Retinal pigment epithelial cell (primary cell): ENCODE measurements at places on chromosomes 5 and 9.

DNA sequence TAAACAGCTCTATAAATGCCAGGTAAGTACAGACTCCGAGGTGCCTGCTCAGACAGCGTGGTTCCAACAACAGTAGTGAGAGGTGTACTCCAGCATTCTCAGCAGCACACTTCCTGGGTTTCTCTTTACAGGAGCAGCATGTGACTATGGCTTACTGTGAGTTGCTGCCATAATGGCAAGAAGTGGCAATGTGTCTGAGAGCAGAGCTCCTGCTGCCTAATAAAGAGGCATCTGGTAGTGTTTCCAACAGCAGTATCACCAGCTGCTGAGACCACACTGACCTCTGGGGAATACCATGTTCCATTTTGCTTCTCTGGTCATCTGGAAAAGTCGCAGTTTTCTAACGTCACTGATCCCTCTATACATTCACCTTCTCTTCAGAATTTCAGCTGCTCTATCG lies 398.2 kb downstream of the SLCO4C1 start:
- DNase-seq = no peak

DNA sequence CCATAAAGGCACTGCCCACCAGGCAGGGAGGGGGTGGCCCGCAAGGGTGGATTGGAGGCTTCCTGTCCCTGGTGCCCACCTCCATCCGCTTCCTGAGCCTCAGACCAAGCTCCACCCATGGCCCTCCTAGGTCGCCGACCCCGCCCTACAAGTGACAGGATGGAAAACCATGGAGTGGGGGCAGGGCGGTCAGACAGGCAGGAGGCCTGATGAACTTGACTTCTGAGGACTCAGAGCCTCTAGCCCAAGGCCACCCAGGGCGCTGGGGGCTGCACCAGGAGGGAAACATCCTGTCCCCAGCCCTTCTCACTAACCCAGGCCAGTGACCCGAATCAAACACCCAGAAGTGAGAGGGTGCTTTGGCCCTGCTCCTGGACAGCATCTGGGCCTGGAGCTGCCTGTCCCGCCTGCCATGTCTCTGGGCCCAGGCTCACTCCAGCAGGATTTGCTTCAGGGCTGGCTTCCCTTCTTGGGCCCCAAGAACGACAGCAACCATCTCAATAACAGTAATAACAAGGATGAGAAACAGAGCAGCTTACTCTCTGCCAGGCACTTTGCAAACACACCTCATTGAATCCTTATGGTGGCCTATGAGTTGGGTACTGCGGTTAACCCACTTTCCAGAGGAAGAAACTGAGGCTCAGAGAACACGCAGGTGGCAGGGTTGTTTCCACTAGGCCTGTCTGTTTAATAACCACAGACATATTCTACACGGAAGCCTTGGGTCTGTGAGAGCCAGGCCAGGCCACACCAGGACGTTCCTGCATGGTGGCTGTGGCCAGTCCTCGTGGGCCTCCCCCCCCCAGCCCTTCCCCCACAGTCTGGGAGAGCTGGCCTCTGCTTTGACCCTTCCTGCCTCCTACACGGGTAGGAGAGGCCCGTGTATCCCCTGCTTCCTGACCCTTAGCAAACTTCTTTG lies 4.4 kb upstream of the ST6GALNAC6 start:
- no peak for DNase-seq

DNA sequence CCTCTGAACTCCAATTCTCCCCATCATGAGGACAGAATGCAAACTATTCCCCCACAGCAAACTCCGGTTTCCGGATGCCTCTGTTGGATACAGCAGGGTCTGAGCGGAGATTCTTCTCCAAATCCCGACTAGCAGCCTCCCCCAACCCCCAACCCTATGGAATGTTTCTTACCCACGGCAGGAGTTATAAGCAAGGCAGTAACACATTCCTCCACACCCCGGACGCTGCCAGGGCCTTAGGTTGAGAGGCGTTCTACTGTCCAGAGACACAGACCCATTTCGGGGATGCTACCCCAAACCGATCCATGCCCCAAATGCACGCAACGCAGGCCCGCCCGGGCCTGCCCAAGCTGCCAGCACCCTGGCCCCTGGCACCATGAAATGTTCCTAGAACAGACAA lies 85.6 kb upstream of the LMX1B start:
- DNase-seq = no peak

DNA sequence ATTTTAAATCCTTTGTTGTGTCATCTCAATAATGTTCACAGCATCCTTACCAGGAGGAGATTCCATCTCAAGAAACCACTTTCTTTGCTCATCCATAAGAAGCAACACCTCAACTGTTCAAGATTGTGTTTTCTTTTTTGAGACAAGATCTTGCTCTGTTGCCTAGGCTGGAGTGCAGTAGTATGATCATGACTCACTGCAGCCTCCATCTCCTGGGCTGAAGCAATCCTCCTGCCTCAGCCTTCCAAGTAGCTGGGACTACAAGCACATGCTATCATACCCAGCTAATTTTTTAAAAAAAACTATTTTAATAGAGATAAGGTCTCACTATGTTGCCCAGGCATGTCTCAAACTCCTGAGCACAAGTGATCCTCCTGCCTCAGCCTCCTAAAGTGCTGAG lies 60.0 kb downstream of the ABHD17B start:
- no peak for DNase-seq

DNA sequence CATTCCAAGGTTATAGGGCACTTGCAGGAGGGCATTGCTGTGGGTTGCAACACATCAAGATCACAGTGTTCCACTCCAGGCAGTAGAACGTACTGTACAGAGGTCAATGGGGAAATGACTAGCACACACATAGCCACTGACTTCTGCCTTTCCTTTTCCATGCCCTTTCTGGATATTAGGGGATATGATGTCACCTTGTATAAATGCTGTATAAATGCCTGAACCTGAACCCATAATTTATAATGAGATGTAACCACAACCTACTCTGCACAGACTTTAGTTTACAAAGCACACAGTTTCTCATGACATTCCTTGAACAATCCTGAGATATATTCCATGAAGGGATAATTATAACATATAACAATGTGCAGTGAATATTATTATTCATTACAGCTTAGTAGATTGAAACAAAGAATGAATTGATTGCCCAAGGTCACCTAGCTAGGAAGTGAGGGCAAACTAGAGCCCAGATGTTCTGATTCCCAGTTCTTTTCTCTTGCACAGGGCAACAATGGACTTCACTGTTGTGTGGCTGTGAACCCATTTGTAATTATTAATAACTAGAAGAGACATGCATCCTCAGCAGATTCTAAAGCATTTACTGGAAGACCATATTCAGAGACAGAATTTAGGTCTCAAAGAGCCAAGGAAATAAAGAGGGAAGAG lies 5.6 kb upstream of the ABLIM3 start:
- DNase-seq = no peak

- DNase-seq = no peak
Measured at GRCh38 chr5:173015598-173016455, 32.3 kb downstream of the ATP6V0E1 start.

DNA sequence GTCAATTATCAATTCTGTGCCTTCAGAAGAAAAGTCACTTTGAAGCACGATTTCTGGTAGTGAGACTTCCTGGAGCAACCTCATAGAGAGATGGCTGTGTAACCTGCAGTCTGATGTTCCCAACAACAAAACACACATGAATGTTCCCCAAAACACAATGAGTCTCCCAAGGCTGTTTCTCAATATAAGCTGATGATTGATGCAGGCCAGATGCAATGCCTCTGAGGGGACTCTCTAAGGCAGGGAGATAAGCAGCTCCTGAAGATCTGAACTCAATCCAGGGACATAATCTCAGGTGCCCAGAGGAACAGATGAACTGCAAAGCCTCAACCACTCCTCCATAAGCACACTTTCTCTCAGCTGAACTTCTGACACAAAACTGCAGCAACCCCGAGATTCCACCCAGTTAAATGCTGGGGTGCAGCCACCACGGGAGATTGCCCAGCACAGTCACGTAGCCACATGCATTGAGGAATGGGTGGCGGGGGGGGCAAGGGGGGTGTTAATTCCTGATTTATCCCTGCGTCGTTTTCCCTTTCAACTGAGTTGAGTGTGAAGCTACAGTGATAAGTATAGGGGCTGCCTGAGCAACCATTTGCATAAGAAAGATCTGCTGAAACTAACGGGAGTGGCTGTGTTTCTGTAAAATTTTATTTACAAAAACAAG lies 122.7 kb upstream of the RASEF start:
- no peak for DNase-seq

- DNase-seq = peak; percentile 25
Measured at GRCh38 chr5:96699186-96699820, 37.1 kb downstream of the CAST start.

- DNase-seq = no peak
Measured at GRCh38 chr9:37046683-37047082, 12.6 kb upstream of the PAX5 start.

- no peak for DNase-seq
Measured at GRCh38 chr9:131441441-131441840, 47.6 kb downstream of the PRRC2B start.

- DNase-seq = no peak
Measured at GRCh38 chr9:91255327-91255726, 106.4 kb downstream of the AUH start.

DNA sequence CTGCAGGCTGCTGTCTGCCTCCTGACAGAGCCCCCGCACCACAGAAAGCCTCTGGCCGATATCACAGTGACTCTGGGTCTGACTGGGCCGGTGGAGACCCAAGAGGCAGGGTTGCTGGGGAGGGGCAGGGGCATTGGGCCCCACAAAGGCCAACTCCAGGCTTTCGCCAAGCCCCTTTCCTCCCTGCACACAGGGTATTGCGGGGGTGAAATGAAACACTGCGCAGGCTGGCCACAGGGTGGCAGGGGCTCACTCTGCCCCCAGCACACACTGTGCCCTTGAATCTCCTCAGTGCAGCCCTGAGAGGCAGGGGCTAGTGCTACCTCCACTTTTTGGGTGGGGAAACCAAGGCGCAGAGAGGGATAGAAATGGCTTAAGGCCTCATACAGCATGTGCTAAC lies 44.6 kb downstream of the BARX1 start:
- no peak for DNase-seq

DNA sequence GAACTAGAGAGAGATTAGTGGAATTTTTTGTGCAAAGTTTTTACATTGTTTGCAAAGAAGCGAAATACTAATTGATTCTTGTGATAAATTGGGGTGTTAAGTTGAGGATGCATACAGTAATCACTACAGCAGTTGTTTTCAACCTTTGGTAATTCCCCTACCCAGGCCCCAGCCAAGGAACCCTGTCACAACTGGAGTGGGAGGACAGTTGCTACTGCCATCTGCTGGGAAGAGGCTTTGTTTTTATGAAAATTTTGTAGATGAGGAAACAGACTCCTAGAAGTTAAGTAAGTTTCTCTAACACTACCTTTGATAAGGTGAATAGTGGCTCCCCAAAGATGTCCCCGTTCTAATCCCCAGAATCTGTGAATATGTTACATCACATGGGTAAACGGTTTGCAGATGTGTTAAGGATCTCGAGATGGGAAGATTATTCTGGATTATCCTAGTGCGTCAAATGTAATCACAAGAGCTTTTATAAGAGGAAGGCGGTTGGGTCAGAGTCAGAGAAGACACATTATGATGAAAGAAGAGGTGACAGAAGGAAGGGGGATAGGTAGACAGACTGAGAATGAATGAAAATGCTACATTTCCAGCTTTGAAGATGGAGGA lies 34.0 kb upstream of the PPP1R2B start:
- DNase-seq = no peak

- DNase-seq = no peak
Measured at GRCh38 chr9:37967761-37968080, 63.8 kb upstream of the SLC25A51 start.

DNA sequence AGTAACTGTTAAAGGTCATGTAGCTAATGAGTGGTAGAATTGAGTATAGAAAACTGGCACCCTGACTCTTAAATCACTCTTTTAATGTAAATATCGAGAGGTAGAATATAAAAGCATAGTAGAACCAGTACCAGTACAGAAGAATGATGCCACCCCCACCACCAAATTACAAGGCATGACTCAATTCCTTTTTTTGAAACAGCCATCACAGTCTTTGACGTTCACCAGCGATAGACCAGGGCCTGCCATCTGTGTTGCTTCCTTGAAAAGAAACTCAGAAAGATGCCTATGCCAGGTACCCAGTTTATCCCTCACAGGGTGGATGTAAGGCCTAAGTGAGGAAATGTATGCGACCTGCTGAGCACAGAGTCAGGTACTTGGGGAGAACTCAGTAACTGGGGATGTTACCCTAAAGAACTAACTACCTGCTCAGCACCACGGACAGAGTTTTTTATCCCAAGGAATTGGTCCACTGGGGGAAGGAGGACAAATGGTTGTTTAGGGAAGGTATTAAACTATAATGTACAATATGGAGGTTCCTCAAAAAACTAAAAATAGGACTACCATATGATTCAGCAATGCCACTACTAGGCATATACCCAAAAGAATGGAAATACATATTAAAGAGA lies 116.5 kb downstream of the BRINP1 start:
- DNase-seq = no peak

DNA sequence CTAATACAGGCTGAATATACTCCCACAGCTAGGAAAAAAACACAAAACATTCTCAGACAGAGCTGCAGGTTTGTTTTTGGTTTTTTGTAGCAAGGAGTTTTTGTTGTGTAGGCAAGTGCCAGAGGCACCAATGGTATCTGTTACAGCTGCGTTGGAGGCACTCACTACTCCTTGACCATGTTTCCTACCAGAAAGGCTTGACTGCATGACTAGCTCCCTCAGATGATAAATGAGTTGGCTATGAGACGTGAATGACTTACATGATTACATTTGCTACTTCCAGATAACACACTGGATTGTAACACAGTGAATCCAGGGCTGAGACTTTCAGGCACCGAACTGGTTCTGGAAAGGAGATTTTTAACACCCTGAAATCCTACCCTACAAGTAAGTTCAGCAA lies 18.8 kb downstream of the GZMK start:
- no peak for DNase-seq

GRCh38 chr5:153756540-153756939 lies 266.1 kb downstream of the GRIA1 start:
- DNase-seq = no peak

GRCh38 chr9:36762958-36763357 lies 190.3 kb downstream of the MELK start:
- no peak for DNase-seq

DNA sequence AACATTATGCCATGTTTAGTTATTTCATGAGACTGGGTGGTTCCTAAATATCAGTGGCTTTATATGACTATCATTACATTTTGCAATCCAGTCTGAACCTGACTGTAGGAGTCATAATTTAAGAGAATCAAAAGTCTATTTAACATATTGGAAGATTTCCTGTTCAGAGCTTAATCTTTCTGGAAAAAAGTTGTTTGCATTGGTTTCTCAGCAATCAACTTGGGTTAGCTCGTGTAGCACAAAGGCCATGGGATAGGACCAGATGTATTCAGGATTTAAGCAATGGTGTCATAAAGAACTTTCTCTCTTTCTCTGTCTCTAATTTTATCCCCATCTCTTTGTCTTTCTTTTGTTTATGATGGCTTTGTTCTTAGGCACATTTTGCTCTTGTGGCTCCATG lies 296.0 kb upstream of the KCNN2 start:
- DNase-seq = no peak

DNA sequence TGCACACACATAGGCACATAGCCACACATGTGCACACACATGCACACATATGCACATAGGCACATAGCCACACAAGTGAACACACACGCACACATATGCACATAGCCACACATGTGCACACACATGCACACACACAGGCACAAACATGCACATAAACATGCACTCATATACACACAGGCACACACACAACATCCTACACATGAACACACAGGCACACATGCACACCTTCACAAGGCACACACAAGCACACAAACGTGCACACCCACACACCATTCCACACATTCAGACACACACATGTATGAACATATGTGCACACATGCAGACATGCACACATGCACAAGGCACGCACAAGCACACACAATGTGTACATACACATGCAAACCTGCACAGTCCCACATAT lies 484.7 kb downstream of the IRX1 start:
- DNase-seq = no peak
